ENCODE measurements at places on chromosomes 4 and X.

- DNase-seq = no peak
These were observed 969.5 kb downstream of the PCDH18 start for GRCh38 chr4:136562834-136563233.

DNA sequence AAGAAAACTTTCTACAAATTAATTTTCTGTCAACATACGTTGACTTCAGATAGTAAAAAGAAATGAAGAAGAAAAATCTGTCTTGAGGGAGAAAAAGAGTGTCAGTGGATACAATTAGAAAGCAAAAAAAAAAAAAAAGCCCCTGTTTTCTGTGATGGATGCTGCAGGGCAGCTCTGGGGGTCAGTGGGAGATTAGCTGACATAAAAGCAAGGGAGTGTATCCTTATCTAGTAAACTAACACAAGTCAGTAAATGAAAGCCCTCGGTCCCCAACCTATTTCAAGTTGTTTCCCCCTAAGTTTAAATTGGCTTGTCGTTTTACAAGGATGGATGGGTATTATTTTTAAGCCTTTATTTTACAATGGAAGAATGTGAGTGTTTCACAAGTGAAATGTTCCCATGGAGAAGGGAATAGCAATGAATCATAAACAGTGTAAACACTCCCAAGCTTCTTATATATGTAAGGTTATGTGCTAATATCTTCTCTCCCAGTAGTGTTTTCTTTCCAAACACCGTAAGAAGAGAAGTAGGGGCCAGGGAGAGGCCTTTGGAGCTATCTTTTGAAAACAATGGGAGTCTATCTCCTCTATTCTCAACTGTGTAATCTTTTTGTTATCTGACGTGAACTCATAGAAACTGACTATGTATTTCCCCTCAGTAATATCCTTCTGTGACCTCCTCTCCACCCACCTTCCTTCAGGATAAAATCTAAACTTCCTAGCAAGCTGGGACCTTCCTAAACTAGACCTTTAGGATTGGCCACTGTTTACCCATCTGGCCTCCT lies 347.7 kb downstream of the FBXO8 start:
- no peak for DNase-seq

GRCh38 chr4:175614890-175615289 lies 197.2 kb downstream of the GPM6A start:
- DNase-seq = no peak

GRCh38 chr4:136036744-136037143 lies 1495.5 kb downstream of the PCDH18 start:
- DNase-seq = no peak

- DNase-seq = peak; percentile 50
These were observed 82.1 kb downstream of the NHSL2 start for GRCh38 chrX:71992711-71993110.

GRCh38 chrX:72245461-72246089 lies 6.7 kb upstream of the ERCC6L start:
- DNase-seq = peak; percentile 8

DNA sequence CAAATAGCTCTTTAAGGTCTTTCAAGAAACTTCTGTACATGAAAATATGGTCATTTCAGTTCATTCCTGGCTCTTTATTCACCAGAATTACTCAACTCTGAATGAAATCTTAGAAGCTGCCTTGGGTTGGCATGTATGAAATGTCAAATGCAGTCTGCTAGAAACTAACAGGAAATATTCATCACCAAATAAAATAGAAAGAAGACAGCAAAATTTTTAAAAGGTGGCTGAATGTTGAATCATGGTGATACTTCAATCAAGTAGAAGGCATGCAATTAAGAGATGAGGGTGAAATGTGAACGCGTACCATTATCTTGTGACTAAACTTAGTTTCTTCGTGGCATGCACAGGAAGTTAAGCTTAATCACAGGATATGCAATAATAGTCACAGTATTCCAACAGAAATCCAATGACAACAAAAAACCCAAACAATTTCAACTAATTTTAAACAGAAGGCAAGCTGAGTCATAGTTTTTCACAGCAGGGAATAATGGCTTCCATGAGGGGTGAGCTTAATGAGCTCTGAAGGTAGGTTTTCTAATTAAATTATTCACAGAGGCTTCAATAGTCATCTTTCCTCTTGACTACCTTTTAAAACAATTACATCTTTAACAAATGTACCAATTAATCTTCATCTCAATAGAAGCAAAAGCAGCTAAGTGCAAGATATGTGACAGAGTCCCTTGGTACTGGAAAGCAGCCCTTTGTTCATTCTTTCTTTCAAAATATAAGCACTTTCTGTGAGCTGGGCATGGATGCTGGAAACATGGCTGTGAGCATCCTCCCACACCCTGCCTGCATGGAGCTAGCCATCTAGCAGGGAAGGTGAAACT lies 44.5 kb downstream of the SCFD2 start:
- no peak for DNase-seq

GRCh38 chr4:33422656-33423055 lies 2702.5 kb downstream of the PCDH7 start:
- no peak for DNase-seq
